Activated effector memory CD4-positive, alpha-beta T cell treated with anti-CD3 and anti-CD28 coated beads, Interleukin-2, amount 50 U/mL, for 16 hours (primary cell): ENCODE measurements at places on chromosomes 6 and 20.

- no peak for DNase-seq
Measured at GRCh38 chr6:43707767-43708166, 20.2 kb upstream of the MRPS18A start.

DNA sequence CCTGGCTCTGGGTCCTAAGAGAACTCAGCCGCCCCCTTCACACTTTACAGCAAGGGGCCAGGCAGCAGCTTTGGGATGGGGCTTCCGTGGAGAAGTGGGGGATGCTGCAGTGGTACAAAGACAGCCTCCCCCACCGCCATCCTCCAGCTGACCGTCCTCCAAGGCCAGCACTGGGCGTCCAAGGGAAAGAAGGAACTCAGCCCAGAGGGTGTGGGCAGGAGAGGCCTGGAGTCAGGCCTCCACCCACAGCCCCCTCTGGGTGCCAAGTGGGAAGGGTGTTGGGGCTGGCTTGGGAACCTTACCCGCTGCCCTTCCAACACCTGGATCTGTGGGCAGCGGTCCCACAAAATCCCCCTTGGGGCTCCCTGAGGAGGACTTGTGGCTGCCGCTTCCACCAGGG lies 13.1 kb downstream of the STMN3 start:
- DNase-seq: no peak

GRCh38 chr6:70028246-70028645 lies 161.9 kb downstream of the COL19A1 start:
- DNase-seq: no peak

DNA sequence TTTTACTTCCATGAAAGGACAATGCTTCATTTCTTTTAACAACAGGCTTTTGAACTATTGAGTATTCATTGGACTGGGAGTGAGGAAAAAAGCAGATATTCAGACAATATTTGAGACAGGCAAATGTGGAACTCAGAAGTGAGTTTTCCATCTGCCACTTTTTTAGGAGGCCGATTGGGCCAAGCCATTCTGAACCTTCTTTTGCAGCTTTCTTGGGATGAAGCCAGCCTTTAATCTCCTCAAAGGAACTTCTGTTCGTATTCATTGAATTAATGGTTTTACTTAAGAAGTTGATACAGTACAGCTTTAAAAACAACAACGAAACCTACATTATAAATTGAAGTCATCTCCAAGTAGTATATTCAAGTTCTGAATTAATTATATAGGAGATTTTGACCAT lies 187.1 kb upstream of the RNF217 start:
- no peak for DNase-seq

DNA sequence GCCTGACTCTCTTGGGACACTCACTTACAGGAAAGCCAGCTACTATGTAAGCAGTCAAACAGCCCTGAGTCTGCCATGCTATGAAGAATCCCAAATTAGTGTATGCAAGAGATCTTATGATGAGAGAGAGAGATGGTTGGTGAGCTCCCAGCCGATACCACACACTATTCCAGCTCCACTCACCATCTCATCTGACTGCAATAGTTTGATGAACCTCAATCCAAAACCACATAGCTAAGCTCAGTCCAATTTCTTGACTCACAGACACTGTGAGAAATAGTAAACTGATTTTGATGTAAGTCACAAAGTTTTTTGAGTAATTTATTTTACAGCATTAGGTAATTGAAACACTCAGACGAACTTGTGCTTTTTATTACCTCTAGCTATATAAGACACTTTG lies 441.4 kb downstream of the COL12A1 start:
- no peak for DNase-seq
